ENCODE measurements at places on chromosomes 12 and 14.
A peak's percentile ranks its signal among the peaks of the same experiment; 100 is the strongest.

- H3K4me3 ChIP-seq: no peak overlapping the region
- no peaks in the 10 kb centered on the region for H3K4me1 ChIP-seq
- no peaks in the 10 kb centered on the region for H3K36me3 ChIP-seq
- no peak overlapping the region for H3K27ac ChIP-seq
Observed at GRCh38 chr12:124194893-124195566, 99.9 kb upstream of the RFLNA start.

- H3K27me3 ChIP-seq: no peaks in the 10 kb centered on the region
- no peak for DNase-seq
- H3K36me3 ChIP-seq: no peaks in the 10 kb centered on the region
- no peak overlapping the region for H3K4me3 ChIP-seq
Observed at GRCh38 chr12:91219511-91219910, 36.9 kb upstream of the DCN start.

- H3K36me3 ChIP-seq: no peaks in the 10 kb centered on the region
- no peak overlapping the region for H3K27ac ChIP-seq
- peaks cover 21% of the 10 kb centered on the region for H3K27me3 ChIP-seq
- DNase-seq: no peak
- no peak overlapping the region for H3K4me3 ChIP-seq
Observed at GRCh38 chr14:95679148-95679815, 6.9 kb upstream of the TCL1B start.

- H3K27ac ChIP-seq: no peak overlapping the region
- H3K4me3 ChIP-seq: no peak overlapping the region
- peaks cover 2% of the 10 kb centered on the region for H3K36me3 ChIP-seq
- no peak for DNase-seq
Observed at GRCh38 chr12:101793401-101793800, 37.4 kb downstream of the GNPTAB start.

DNA sequence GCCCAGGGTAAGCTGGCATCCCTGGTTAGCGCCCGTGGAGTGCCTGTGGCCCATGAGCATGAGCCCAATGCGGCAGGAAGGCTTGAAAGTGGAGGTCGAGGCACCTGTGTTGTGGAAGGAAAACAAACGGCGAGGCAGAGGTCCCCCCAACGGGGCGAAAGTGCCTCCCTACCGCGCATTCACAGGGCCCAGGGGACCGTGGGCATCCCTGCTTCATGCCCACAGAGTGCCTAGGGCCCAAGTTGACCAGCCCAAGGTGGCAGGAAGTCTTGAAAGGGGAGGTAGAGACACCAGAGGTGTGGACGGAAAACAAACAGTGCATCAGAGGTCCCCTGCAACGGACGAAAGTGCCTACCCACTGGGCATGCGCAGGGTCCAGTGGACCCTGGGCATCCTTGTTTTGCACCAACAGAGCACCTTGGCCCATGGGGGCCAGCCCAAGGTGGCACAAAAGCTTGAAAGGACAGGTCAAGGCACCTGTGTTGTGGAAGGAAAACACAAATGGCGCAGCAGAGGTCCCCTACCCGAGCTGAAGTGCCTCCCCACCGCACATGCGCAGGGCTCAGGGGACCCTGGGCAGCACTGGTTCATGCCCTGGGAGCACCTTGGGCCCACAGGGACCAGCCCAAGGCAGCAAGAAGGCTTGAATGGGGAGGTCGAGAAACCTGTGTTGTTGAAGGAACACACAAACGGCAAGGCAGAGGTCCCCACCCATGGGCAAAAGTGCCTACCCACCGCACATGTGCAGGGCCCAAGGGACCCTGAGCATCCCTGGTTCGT is 377.5 kb downstream of the ALG10 start:
- no peaks in the 10 kb centered on the region for H3K27me3 ChIP-seq
- H3K27ac ChIP-seq: no peak overlapping the region
- H3K36me3 ChIP-seq: no peaks in the 10 kb centered on the region
- peak; percentile 4 for DNase-seq

GRCh38 chr12:7444076-7444475 is at the start of gene CD163L1:
Gene CD163L1 (minus strand): TSS chr12:7444153. CDS start chr12:7444127, 26 bp downstream.
- no peak for DNase-seq
- peaks cover 12% of the 10 kb centered on the region for H3K27me3 ChIP-seq
- no peak within 1 kb of the TSS for H3K4me3 ChIP-seq
- H3K4me1 ChIP-seq: peaks cover 6% of the 10 kb centered on the region
- no peaks in the 10 kb centered on the region for H3K36me3 ChIP-seq
- H3K27ac ChIP-seq: no peak within 1 kb of the TSS

DNA sequence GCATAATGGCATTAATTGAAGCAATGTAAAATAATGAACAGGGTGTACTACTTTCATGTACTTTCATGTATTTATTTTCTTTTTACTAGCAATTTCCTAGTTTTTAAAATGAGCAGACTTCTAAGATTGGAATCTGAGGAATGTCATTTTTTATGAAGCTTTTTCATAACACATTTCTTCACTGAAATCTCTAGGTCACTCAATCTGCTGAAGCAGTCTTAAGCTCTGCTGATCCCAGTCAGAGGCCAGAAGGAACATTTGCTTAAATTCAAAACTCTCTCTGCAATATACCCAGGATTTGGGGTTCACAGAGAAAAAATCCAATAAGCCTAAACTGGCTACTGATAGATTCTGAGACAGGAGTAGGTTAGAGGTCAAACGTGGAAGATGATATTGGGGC is 73.6 kb upstream of the CNTN1 start:
- no peak for DNase-seq
- no peak overlapping the region for H3K4me3 ChIP-seq

DNA sequence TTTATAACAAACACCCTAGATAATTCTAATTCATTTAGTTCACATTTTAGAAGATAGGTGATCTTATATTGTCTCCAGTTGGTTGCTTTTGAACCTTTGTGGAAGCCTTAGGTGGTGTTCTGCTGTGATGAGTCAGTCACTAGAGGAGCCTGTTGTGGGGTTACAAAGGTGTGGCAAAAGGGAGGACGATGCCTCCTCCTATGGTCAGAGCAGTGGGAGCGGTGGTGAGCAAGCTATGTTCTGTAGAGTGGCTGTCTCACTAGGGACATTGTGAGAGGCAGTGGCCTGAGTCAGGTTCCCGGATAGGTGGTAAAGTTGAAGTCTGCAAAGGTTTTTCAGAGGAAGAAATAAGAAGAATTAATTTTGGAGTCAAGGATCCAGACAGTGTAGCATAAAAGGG is 71.6 kb upstream of the USP44 start:
- peaks cover 10% of the 10 kb centered on the region for H3K27me3 ChIP-seq
- no peaks in the 10 kb centered on the region for H3K36me3 ChIP-seq
- no peak overlapping the region for H3K4me3 ChIP-seq
- H3K4me1 ChIP-seq: no peaks in the 10 kb centered on the region
- no peak overlapping the region for H3K27ac ChIP-seq
- no peak for DNase-seq

DNA sequence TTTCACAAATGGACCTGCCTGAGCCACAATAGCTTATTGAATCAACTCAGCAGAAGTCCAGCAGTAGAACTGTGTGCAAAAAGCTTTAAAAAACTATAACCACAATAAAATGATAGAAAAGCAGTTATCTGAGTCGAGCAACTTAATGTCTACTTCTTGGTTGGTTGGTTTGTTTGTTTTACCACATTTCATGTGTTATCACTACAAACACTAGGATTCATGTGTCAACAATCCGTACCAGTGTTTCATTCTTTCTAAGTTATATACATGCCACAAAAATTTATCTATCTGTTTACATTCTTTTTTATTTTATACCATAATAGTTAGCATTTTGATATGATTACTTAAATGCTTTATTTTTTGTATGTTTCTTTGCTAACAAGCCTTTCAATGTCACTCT is 339.0 kb downstream of the KCNH5 start:
- H3K36me3 ChIP-seq: no peaks in the 10 kb centered on the region
- no peak for DNase-seq
- no peak overlapping the region for H3K27ac ChIP-seq
- H3K4me3 ChIP-seq: no peak overlapping the region

- H3K4me3 ChIP-seq: no peak overlapping the region
- no peaks in the 10 kb centered on the region for H3K36me3 ChIP-seq
- H3K4me1 ChIP-seq: peaks cover 4% of the 10 kb centered on the region
Observed at GRCh38 chr14:90700933-90701776, 115.1 kb downstream of the TTC7B start.
